ENCODE measurements at places on chromosomes 2 and 18. TPM values are rescaled to one million over a fixed set of nuclear protein-coding genes. Genes with fewer than 3 reads are reported as not detected.

CELF4 gene
- polyA plus RNA-seq, result not detected

DNA sequence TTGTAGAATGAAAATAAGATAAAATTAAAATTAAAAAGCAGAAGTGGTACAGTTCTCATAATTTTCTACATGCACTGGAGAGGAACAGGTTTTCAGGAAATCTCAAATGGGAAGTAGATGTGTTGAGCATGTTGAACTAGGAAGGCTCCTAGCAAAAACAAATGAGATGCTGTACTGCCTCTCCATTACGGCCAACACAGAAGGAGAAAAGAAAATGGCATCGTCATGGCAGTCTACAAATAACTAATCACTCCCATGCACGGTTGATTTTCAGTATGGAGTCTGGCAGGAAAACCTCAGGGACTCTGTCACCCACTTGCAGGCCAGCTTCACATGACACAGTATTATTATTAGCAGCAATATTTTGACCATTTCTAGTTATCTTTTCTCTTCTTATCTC, 278.7 kb downstream of the NRXN1 start:
- no peak for DNase-seq

FAM110C gene
- polyA plus RNA-seq, result not detected

POTEI gene
- polyA plus RNA-seq, result not detected

- no peak for DNase-seq
Observed at GRCh38 chr2:3445891-3446290, 66.4 kb downstream of the TRAPPC12 start.

KATNAL2 gene
- 1.3 TPM for polyA plus RNA-seq

Data from BJ (cell line).